Ecto neural progenitor cell (in vitro differentiated cells): ENCODE measurements at places on chromosomes 12 and 14.

GRCh38 chr12:106258935-106259334 is 11.1 kb upstream of the CKAP4 start:
- no peak for DNase-seq

DNA sequence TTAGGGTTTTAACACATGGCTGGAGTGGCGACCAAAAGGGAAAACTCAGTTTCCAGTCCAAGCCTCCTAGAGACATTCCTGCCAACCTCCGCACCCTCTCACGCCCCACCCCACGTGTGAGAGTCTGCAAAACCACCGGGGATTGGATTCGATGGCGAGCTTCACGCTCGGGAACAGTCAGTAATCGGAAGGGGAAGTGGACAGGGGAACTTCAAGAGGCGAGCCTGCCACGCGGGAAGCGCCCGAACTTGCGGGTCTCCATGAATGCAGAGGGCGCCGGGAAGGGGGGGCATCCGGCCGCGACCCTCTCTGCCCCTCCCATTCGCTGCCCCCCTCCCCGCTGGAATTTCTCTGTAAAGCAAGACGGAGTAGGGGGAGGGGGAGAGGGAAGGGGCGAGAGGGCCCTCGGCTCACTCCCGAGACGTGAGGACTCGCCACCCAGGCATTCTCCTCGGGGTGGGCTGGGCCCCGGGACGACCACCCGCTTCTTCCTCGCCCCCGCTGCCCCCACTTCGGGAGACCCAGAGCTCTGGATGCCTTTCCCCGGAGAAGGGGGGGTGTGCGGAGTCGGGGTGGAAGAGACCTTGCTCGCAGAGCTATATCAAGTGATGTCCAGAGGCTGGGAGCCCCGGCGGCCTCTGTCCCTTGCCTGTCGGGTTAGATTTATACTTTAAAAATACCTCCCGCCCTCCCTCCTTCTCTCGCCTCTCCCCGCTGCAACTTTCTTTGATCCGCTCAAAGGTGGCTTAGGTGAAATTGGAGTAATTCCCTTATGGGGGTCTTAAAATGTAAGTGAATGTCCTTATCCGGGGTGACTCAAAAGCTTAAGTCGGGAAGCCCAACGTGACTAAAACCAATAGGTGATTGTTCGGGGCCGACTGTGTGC is 2.5 kb upstream of the CCND2 start:
- peak; percentile 85 for DNase-seq

DNA sequence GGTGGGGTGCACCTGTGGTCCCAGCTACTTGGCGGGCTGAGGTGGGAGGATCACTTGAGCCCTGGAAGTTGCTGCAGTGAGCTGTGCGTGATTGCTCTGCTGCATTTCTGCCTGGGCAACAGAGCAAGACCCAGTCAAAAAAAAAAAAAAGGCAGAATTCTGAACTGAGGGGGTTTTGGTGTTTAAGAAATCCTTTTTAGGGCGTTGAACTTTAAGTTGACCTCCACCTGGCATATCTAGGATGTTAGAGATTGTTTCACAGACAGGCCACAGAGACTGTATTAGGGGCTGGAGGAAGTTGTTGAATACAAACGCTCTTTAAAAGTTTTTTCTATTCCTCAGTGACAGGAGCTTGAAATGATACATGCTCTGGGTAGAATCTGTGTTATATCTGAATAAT is 60.5 kb downstream of the FBXW8 start:
- no peak for DNase-seq

- DNase-seq = peak; percentile 83
Measured at GRCh38 chr12:52006726-52007157, at the start of gene TAMALIN. TSS of gene TAMALIN (plus strand) at chr12:52006946. CDS start at chr12:52007020, 74 bp downstream.

DNA sequence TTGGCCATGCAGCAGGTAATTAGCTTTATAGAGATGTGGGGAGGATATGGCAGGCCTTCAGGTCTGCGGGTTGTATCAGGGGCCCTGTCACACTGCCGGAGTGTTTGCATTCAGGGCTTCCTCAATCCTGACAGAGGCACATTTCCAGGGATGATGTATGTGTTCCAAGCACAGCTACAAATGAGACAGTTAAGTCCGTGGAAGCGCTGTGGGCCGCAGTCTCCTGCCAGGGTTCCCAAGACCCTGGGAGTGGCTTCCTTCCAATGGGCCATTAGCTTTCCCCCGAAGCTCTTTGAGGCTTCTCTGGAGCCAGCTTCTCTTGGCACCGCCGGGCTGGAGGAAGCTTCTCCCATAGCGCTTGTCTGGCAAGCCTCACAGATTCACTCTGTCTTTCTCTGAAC is 1524.7 kb upstream of the TMEM132C start:
- DNase-seq = no peak

GRCh38 chr12:58809064-58809607 is 111.2 kb downstream of the LRIG3 start:
- DNase-seq = no peak

GRCh38 chr14:102194856-102195255 is 55.2 kb downstream of the WDR20 start:
- DNase-seq = no peak

GRCh38 chr14:76277586-76278130 is 98.3 kb upstream of the ESRRB start:
- DNase-seq = peak; percentile 26

- no peak for DNase-seq
Measured at GRCh38 chr14:32561520-32561919, 232.4 kb downstream of the AKAP6 start.

DNA sequence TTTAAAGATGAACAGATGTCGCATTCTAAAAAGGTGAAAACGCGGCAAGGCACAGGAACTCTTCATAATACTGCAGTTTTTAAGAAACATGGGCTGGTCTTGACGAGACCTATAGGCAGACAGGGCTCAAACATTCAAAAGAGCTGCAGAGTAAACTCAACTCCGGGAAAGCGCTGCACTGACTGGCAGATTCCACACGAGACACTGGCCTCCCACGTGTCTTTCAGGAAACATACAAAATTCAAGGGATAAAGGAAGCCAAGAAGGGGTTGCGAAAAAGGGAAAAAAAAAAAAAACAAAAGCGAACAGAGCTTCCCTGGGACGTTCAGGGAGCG is 614 bp upstream of the ARF6 start:
- no peak for DNase-seq

GRCh38 chr14:61268812-61269211 is 12.3 kb downstream of the TMEM30B start:
- DNase-seq = no peak

- no peak for DNase-seq
Measured at GRCh38 chr12:102920271-102920670, 3.2 kb upstream of the PAH start.

GRCh38 chr14:70784886-70785285 is 24.4 kb downstream of the MAP3K9 start:
- no peak for DNase-seq

GRCh38 chr12:41802803-41803202 is 341.9 kb downstream of the GXYLT1 start:
- no peak for DNase-seq

- no peak for DNase-seq
Measured at GRCh38 chr14:22896356-22896755, 13.3 kb downstream of the REM2 start.

DNA sequence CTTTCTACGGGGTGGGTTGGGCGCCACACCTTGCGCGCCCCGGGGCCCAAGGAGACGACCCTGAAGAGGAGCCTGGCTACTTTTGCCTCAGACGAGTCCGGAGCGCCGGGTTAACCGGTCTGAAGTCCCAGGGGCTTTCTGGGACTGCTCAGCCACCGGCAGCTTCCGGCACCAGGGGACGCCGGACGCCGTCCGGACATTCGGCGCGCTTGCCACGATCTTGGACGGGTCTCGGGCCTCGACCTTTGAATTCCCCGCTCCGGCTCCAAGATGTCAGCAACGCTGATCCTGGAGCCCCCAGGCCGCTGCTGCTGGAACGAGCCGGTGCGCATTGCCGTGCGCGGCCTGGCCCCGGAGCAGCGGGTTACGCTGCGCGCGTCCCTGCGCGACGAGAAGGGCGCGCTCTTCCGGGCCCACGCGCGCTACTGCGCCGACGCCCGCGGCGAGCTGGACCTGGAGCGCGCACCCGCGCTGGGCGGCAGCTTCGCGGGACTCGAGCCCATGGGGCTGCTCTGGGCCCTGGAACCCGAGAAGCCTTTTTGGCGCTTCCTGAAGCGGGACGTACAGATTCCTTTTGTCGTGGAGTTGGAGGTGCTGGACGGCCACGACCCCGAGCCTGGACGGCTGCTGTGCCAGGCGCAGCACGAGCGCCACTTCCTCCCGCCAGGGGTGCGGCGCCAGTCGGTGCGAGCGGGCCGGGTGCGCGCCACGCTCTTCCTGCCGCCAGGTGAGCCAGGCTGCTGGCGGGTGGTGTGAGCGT is at the start of gene ACOT4:
Gene ACOT4 (plus strand): TSS at position 184 of the 760 bp plus-strand sequence. CDS start 87 bp downstream, at position 271.
- peak; percentile 55 for DNase-seq

GRCh38 chr12:50100561-50100960 is 3.2 kb upstream of the GPD1 start:
- DNase-seq = no peak

DNA sequence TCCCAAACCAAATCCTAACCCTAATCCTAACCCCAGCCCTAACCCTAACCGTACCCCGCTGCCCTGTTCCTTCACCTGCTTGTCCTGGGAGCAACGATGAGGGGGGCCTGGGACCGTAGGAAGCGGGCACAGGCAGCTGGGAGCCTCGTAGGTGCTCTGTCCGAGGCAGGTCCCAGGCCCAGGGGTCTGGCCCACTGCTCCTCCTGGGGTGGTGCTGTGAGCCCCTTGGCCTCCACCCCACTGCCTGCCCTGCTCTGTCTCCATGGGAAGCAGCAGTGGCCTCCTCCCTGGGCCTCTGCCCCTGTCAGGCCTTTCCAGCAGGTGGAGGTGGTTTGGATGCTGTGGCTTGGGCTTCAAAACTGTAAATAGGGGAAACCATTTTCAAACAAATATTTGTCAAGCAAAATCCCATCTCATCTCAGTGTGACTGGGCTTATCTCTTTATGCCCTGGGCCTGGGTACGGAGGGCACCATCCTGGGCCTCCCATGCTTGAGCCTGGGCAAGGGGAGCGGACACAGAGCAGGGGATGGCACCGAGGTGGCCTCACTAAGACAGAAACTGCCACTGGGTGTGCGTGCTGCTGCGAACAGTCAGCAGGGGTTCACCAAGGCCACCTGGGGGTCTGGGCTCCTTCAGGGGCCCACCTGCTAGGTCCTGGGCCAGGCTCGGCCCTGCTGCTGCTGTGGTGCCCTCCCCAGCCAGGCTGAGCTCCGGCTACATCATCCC is 3.7 kb upstream of the BEGAIN start:
- DNase-seq = no peak

- peak; percentile 18 for DNase-seq
Measured at GRCh38 chr12:110943373-110943772, 23.0 kb upstream of the MYL2 start.

DNA sequence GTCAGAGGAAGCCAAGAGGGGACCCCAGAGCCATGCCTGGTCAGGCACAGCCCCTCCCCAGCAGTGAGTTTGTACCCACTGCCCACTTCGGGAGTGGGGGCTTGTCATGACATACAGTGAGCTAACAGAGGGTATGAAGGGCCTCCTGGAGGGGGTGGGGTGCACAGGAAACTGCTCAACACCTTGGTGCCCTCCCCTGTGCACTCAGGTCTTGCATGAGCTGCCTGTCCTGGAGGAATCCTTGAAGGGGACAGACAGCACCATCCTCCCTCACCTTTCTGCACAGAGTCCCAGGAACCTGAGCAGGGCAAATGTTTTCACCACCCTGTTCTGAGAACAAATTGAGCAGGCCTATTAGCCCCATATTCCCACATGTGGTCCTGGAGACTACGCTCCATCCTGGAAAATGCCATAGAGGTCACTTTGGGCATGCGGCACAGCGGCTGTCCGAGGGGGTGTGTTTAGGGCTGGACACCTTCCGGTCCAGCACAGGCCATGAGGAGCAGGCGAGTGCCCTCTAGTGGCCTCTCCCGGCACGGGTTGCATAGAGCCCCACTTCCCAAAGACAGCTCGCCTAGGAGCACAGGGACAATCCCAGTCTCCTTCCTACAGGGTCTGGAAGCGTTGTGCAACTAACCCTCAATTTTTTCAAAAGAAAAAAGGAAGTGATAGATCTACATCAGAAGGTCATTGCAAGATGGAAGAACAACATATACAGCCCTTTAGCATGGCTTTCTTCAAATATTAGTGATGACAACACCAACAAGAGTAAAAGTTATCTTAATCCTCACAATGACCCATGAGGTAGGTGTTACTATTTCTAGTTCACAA is 31.9 kb upstream of the ZFP36L1 start:
- DNase-seq = peak; percentile 92

- no peak for DNase-seq
Measured at GRCh38 chr14:84882830-84883229, 647.1 kb upstream of the FLRT2 start.

DNA sequence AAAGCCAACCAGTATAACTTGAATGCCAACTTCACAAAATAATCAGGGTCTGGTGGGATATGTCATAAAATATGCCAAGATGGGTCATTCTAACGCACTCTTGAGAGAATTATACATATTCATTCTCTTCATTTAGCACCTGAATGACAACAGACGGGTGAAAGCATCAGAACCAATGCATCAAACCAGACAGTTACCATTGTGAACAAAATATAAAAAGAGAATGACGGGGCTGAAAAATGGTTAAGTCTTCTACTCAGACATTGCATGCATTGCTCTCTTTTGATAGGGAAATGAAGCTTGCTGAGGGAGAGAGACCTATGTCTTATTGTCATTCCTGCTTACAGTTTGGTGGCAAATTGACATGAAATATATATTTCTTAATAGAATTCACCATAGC is 702.1 kb downstream of the NOVA1 start:
- no peak for DNase-seq

- DNase-seq = no peak
Measured at GRCh38 chr12:6337958-6338433, 3.9 kb downstream of the TNFRSF1A start.

- DNase-seq = no peak
Measured at GRCh38 chr14:61528591-61529021, 166.7 kb upstream of the HIF1A start.

- DNase-seq = no peak
Measured at GRCh38 chr12:82635263-82635662, 51.4 kb upstream of the TMTC2 start.

DNA sequence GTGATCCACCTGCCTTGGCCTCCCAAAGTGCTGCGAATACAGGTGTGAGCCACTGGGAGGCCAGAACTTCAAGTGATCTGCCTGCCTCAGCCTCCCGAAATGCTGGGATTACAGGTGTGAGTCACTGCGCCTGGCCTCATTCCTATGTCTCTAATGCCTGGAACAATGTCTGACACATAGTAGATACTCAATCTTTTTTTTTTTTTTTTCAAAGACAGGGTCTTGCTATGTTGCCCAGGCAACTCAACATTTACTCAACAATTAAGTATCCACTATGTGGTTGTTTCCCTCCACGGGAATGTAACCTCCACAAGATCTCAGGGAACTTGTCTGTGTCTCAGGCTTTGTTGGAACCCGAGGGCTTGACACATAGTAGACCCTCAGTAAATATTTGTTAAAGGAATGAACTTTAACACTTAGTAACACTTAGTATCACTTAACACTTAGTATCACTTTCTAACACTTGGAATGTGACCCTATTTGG is 3.0 kb upstream of the TMEM120B start:
- no peak for DNase-seq

DNA sequence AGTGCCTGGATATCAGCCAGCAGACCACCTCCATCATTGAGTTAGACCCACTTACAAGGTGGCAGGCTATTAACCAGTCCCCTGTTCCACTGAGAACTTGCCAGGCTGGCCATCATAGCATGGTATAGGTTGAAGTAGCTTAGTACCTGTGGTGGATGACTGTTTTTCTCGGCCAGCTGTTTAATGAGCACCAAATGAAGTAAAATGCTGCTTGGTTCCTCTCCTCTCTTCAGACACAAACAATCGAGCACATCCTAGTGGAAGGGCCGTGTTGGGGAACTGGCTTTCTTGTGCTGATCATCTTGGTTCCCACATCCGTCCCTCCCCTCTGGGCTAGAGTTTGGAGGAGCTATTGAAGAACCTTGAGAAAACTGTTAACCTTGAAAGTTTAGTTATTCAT is 486.2 kb downstream of the RAD51B start:
- no peak for DNase-seq
